ENCODE measurements at places on chromosomes 16 and 17.

DNA sequence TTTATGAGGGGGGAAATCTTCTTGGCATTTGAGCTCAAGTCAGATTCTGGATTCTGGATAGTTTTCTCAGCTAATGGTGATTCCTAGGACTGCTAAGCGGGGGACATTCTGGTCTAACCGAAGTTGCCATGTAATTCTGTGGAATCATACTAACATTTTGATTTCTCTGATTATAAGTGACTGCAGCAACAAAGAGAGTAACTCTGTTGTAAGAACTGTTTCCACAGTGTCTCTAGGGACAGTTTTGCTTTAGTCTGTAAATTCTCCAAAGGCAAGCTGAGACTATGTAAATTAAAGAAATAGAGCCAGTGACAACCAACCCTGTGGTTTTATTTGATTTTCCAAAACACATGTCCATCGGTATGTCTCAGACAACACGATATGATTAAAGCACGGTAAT lies 286.2 kb downstream of the IRX3 start:
- DNase-seq = no peak

DNA sequence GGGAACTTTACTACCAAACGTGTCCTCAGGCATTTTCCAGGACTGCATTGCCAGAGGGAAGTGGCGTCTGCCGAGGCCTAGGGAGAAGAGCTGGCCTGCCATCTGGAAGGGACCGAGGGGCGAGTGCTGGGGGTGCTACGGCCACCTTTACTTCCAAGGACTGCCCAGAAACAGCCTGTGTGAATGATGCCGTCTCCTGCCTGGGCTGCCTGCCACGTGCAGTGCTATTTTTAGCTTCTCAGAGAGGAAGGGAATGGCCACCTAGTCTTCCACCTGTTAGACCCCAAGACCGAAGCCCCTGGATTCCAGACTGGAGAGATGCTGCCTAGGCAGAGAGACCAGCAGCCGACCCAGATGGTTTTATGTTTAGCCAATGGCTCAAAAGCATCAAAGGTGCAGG lies 57.2 kb downstream of the VAC14 start:
- no peak for DNase-seq

GRCh38 chr17:33531311-33531710 lies 238.2 kb upstream of the ASIC2 start:
- no peak for DNase-seq

- DNase-seq = no peak
Measured at GRCh38 chr17:78344666-78345065, 15.2 kb downstream of the SOCS3 start.

DNA sequence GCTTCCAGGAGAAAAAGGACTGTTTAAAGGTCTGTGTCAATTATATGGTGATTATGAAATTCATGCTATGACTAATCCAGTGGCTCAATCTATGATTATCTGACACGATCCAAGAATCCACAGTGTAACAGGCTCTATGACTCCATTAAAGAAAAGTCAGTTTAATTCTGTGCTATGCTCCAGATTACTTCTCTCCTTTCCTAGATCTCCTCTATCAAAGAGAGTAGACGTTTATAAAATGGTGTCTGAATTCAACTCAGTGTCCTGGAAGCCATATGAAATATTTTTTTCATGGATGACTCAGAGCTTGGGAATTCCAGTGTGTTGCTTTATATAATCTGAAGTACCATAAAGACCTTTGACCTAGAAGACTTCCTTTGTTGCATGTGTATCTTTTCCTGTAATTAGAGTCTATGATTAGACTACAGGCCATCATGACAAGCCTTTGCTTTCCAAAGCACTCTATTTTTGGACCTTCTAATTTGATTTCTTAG lies 27.0 kb upstream of the NF1 start:
- DNase-seq = no peak

GRCh38 chr17:1880851-1881630 lies 51.2 kb downstream of the RPA1 start:
- no peak for DNase-seq

- no peak for DNase-seq
Measured at GRCh38 chr17:38507921-38508569, 79.8 kb downstream of the ARHGAP23 start.

DNA sequence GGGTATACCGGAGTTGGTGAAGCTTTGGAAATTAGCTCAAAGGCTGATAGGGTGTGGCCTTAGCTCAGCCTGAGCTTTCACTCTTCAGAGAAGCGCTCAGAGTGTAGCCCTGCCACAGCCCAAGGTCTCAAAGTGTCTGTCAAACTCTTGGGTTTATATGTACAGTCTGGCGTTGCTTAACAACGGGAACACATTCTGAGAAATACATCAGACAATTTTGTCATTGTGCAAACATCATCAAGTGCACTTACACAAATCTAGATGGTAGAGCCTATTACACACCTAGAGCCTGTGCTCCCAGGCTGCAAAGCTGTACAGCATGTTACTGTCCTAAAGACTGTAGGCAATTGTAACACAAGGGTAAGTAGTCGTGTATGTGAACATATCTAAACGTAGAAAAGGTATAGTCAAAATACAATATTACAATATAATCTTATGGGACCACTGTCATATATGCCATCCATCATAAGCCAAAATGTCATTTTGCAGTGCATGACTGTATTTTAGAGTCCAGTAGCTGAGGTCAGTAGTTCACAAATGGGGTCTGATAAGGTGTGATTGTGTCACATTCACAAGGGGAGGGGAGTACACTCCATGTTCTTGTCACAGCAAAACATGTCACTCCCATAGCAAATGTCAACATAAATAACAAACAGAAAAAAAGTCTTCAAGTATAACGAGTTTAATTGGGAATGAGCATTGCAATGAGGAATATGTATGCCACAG lies 20.6 kb downstream of the CHAD start:
- DNase-seq = no peak

- no peak for DNase-seq
Measured at GRCh38 chr17:49730785-49731434, 23.1 kb upstream of the SLC35B1 start.

- DNase-seq = peak; percentile 81
Measured at GRCh38 chr17:32142857-32143526, 690 bp downstream of the RHOT1 start.

DNA sequence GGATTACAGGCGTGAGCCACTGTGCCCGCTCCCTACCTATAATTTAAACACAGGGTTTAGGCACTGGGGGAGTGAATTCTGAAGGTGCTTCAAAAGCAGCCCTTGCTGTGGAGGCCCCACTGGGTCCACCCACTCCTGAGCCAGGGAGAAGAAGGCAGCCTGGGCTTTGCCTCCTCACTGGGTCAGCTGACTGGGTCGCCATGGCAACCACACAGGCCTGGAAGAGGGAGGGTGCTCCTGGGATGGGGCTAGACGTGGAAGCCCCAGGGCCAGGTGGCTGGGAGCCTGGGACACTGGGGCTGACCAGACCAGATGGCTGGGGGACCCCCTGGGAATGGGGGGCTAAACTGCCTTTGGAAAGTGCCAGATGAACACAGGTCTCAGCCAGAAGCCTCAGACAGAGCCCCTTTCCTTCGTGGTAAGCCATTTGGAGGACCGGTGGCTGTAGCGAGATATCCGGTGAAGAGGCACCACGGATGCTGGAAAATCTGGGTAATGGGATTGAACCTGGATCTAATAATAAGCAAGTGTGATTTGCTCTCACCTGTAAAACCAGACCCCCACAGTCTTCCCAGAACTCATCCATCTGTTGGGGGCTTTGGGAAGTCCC lies 32.9 kb downstream of the TRARG1 start:
- no peak for DNase-seq

DNA sequence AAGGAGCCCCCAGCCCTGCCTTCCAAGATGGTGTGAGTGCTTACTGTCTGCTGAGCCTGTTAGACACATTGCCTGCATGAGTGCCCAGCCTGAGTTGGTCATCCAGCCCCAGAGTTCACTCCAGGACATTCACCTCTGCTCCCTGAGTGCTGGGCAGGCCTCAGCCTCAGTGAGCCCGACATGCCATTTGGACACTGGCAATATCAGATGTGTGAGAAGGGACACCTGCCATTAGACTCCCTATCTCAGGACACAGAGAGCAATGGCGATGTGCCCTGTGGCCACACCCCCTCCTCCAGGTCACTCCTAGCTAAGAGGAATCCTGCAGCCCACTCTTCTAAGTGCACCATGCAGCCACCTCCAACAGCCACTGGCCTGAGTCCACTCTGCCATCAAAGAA lies 34.7 kb upstream of the CES5A start:
- DNase-seq = no peak

- DNase-seq = peak; percentile 21
Measured at GRCh38 chr16:69176033-69176800, 10.7 kb upstream of the SNTB2 start.

DNA sequence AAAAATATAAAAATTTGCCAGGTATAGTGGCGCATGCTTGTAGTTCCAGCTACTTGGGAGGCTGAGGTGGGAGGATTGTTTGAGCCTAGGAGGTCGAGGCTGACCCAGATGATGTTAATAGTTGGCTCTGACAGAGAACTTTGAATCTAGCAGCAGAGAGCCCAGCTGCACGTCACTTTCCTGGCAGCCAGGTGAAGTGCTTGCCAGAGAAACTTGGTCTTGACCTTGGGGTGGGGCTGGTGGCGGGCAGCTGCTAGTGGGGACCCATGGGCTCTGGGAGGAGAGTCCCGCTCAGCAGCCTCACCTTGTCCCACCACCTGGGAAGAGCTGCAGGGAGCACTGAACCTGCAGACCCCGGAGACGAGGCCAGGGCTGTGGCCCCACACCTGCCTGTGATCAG lies 3.1 kb upstream of the C16orf74 start:
- no peak for DNase-seq

DNA sequence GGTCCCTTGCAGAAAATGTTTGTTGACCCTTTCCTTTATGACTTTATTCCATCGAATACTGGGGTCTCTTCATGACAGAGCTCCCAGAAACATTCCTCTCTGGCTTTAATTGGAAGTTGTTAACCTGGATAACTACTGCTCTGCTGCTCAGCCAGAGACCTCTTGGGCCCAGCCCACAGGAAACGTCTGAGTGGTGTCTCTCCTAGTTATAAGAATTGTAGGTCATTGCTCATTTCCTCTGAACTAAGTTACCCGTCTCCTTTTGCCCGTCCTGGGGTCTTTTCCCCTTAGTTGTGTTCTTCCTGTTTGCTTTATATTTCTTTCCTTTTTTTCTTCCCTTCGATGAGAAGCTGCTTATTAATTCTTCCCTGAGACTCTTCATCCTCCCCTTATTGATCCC lies 9.0 kb downstream of the MAP2K6 start:
- no peak for DNase-seq

DNA sequence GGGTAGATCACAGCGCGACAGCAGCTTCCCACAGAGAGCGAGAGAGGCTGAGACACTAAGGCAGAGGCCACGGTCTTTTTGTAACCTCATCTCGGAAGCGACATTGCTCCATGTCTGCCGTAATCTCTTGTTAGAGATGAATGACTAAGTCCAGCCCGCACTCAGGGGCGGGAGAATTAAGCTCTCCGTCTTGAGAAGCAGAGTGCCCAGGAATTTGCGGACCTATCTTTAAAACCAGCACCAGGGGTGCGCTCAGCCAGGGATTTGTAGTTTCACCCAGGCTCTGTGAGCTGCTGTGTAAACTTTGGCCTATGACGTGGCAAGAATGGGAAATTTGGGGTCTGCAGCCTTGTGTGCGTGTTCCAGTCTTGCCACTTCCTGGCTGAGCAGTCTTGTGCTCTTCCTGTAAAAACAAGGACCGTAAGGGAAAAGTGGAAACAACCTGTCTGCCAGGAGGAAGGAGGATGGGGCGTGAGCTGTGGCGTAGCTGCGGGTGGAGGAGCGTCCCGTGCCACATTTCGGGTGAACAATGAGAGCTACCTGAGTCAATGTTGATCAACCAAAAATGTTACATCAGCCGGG lies 16.0 kb upstream of the JPH3 start:
- no peak for DNase-seq

DNA sequence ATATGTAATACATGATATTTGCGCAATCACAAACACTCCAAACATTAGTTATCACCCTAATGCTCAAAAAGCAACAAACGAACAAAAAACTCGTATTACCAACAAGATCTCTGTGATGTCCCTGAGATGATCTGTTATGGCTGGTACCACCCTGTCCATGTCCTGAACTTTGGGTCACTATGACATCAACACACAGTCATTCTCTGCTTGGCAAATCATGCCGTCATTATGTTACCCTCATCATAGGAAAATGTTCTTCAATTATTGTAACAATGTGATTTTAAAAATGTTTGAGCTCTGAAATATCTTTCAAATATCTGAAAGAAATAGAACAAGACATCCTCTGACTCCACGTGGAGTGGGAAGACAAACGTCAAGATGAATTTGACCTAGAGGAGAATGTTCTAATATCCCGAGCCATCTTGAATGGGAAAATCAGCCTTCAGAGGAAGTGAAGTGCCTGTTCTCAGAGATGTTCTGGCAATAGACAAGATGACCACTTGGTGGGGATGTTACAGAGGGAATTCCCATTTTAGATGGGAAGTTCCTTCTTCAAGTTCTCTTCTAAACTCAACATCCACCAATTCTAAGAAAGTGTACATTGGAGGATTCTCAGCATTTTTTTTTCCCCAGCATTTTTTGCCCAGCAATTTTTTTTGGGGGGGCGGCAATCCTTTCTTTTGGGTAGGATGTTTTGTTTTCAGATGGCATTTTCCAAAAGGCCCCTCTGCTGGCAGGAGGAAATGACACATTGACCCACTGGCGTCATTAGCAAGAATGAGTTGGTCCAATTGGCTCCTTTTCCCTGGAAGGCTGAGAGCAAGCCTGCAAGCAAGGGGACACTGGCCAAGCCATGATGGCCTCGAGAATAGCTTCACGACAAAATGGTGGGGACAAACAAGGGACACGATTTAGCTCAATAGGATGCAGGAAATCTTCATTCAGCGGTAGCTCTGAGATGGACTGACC lies 3.7 kb upstream of the HSD17B2 start:
- peak; percentile 62 for DNase-seq

GRCh38 chr16:86739808-86740207 lies 161.5 kb downstream of the FOXL1 start:
- DNase-seq = no peak

- DNase-seq = no peak
Measured at GRCh38 chr16:16048904-16049582, 99.6 kb downstream of the ABCC1 start.

- peak; percentile 88 for DNase-seq
Measured at GRCh38 chr17:17538417-17539391, 42.5 kb upstream of the RASD1 start.

GRCh38 chr16:1961651-1962067 lies 2.3 kb downstream of the NDUFB10 start:
- DNase-seq = no peak

- no peak for DNase-seq
Measured at GRCh38 chr17:81189670-81190530, 23.9 kb upstream of the AATK start.

DNA sequence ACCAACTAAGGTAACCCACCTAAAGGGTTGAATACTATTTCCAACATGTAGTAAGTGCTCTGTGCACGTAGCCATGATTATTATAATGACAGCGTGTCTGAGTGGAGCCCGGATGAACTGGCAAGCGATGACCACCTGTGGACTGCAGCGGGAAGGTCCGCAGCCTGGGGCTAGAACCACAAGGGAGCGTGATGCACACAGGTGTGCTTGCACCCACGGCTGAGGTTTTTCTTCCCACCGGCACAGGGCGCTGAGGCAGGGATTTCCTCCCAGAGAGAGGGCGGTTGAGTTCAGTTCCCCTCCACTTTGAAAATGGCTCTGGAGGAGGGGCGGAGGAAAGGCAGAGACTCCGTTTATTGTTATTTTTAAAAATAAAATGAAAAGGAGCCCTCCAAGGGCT lies 221.7 kb upstream of the HSBP1 start:
- DNase-seq = no peak

- DNase-seq = no peak
Measured at GRCh38 chr17:72714357-72714966, 378.0 kb downstream of the SLC39A11 start.

- DNase-seq = no peak
Measured at GRCh38 chr17:73128496-73128895, 36.0 kb upstream of the SLC39A11 start.

Measured in left lobe of liver (tissue), 2 donors.